ENCODE measurements at places on chromosomes 11 and 22.

DNA sequence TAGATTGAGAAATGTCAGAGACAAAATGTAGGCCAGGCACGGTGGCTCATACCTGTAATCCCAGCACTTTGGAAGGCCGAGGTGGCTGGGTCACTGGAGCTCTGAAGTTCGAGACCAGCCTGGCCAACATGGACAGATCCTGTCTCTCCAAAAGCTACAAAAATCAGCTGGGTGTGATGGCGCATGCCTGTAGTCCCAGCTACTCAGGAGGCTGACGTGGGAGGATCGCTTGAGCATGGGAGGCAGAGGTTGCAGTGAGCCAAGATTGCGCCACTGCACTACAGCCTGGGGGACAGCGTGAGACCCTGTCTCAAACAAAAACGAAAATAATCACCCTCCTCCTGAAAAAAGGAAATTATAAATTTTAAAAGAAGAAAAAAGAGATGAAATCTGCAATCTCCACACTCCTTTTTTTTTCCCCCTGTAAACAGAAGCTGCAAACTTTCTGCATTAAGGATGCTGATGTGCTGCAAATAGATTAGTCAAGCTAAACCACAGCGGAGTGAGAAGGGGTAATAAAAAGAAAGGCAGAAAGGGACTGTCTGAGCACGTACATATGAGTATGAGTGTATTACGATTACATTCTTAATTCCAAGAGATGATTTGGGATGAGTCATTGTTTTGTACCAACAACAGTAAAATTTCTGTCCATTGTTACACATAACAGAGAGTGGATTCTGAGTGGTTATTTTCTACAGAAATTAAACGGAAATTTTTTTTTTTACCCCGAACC, 87.3 kb downstream of the SIK3 start:
- no peak for DNase-seq

- no peak for DNase-seq
Observed at GRCh38 chr11:132231656-132232347, 861.4 kb downstream of the NTM start.

DNA sequence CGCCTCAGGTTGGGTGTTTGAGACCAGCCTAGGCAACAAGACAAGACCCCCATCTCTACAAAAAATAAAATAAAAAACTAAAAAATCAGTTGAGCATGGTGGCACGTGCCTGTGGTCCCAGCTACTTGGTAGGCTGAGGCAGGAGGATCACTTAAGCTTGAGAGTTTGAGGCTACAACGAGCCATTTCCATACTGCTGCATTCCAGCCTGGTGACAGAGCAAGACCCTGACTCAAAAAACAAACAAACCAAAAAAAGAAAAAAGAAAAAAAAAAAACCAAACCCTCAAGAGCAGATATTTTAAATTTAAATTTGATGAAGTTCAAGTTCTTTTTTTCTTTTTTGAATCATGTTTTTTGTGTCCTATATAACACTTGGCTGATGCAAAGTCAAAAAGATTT, 7.2 kb upstream of the CCDC83 start:
- no peak for DNase-seq

DNA sequence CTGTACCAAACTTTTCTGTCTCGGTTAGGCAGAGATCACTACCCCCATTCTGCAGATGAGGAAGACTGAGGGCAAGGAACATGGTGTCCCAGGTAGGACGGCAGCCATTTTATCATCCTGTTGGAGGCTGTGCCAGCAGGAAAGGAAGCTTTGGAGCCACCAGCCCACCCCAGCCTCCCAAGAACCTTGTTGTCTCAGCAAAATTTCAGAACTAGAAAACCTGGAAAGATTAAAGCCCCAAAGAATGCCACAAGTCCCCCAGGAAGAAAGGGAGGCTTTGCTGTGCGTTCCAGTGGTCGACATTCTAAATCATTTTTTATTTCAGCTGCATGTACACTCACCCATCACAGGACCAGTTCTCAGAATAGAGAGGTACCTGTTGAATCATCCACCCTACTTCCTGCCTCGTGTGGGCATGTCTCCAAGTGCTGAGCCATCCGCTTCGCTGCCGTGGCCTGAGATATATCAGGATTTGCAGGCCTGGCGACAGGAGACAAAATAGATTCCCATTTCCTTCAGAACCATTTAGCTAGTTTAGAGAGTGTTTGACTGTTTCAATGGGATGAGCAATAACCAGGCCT, 13.0 kb upstream of the EIF3D start:
- DNase-seq: peak; percentile 15

- DNase-seq: no peak
Observed at GRCh38 chr11:70647188-70648166, 249.1 kb downstream of the CTTN start.

DNA sequence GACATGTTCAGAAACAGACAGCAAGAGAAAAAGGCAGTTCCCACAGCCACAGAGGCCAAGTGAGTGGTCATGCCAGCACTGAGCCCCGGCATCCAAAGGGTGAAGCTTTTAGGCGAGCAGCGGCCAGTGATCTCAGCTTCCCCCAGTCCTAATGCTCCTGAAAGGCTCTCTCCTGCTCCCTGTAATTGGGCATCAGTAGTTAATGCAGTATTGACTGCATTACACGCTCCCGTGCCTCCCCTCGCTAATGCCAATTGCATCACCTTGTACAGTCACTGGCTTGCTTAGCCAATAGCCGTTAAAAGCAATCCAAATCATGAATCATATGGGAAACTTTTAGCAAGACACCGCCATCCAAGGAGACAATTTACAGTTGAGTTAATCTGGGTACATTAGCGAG, 4.9 kb downstream of the LMO1 start:
- DNase-seq: no peak

GRCh38 chr11:17770917-17771316, 36.3 kb downstream of the KCNC1 start:
- DNase-seq: no peak

All from hematopoietic multipotent progenitor cell (in vitro differentiated cells).